ENCODE measurements at places on chromosomes 13 and 19.

DNA sequence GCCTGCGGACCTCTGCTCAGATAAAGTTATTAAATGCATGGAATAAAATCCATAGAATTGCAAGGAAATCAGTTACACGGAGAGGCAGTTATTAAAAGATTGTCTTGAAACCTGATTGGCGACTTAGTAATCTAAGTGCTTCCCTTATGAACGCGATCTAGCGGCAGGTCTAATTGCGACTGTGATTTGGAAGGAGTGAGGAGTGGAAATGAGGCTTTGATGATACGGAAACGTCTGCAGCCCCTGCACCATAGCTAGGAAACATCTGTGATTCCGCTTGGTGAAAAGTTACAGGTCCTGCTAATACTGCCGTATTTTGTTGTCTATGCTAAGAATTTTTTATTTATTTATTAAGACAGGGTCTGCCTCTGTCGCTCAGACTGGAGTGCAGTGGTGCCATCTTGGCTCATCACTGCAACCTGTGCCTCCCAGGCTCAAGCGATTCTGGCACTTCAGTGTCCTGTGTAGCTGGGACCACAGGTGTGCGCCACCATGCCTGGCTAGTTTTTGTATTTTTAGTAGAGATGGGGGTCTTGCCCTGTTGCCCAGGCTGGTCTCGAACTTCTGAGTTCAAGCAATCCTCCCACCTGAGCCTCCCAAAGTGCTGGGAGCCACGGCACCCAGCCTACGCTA is 887 bp downstream of the NDUFS7 start:
- DNase-seq: no peak

- DNase-seq: no peak
Measured at GRCh38 chr13:40192858-40193257, 473.6 kb downstream of the FOXO1 start.

- DNase-seq: no peak
Measured at GRCh38 chr19:55649268-55650125, 1.5 kb downstream of the CCDC106 start.

DNA sequence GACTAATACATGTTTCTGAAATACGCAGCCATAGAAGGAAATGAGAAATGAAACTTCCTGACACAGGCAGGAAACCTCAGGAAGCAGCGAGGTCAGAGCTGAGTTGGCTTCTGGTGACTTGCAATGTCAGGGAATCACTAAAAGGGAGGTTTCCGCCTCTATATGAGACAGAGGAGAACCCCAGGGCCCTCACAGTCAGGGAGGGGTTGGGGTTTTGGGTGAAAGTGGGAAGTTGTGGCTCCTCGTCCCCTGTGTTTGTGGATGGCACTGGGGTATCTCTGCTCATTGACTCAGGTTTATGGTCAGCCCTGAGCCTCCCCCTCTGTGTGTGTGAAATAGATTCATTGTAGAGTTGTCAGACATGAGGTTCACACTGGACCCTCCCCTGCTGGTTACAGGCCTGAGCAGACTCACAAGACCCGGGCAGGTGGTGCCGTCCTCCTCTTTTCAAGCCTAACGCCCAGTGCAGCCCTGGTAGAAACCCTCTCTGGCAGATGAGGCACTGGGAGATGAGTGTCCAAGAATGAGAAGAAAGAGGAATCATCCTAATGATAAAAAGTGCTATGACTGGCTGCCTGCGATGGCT is 5.5 kb upstream of the LILRA6 start:
- DNase-seq: peak; percentile 21

DNA sequence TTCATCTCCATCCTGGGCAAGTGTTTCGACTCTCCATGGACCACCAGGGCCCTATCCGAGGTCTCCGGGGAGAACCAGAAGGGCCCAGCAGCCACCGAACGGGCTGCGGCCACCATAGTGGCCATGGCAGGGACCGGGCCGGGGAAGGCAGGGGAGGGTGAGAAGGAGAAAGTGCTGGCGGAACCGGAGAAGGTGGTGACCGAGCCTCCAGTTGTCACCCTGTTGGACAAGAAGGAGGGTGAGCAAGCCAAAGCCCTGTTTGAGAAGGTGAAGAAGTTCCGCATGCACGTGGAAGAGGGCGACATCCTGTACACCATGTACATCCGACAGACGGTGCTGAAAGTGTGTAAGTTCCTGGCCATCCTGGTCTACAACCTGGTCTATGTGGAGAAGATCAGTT is 4.7 kb upstream of the MAP2K7 start:
- no peak for DNase-seq

- no peak for DNase-seq
Measured at GRCh38 chr19:47511681-47512080, 3.2 kb downstream of the NAPA start.

DNA sequence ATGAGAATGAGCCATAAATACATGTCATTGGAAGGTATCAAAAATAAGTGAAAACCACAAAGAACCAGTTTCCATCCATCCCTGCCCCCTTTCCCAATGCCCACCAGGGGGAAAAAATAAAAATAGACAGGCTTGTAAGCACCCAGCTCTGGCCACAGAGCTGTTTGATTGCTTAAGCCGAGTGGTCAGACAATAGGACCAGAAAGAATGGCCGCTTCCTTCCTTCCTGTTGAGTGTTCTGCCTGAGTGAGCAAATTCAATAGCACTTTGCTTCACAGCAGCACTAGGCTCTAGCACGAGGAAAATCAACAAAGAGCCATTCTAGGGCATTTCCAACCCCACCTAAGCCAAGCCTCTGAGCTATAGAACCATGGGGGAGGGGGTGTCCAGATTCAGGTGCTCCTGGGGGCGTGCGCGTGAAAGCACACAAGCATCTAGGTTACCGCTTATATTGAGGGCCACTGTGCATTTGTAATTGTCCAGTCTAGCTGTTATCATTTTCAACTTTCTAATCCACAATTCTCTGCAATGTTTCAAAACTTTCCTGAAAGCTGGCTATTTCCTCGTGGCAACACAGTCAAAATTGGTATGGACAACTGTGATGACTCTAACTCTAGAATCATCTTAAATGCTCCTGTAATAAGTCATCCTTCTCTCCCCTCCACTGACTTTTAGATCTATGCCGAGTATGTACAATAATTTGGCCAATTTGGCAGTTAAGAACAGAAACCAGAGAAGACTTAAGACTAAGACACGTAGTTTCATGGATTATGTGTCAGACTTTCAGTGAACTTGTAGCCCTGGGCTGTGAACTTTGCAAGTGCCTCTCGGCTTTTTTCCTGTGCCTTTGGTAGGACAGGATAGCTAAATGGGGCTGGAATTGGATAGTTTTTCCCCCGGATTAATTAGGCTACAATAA is 64.3 kb downstream of the SPRY2 start:
- DNase-seq: no peak

DNA sequence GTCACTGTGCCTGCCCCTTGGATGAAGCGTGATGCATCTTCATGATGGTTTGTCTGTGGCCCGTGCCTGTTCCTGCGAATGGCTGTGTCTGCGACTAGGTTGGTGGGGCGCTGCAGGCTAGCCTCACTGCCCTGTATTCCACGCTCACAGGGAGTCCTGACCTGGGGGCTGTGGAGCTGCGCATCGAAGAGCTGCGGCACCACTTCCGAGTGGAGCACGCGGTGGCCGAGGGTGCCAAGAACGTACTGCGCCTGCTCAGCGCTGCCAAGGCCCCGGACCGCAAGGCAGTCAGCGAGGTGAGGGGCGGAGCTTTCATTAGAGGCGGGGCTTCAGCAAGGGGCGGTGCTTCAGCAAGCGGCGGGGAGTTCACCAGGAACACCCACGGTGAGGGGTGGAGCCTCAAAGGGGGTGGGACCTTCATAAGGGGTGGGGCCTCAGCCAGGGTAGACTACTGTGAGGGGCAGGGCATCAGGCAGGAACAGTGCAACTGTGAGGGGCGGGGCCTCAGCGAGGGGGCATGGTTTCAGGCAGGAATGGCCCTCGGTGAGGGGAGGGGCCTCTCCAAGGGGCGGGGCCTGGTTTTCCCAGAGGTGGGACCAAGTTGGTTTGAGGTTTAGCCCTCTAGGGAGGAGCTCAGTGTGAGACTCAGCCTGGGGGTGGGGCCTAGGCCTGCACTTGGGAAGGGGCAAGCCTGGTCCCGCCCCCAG is 17.2 kb downstream of the PKN1 start:
- peak; percentile 75 for DNase-seq

- no peak for DNase-seq
Measured at GRCh38 chr13:20305587-20305986, 73.5 kb upstream of the GJB6 start.

DNA sequence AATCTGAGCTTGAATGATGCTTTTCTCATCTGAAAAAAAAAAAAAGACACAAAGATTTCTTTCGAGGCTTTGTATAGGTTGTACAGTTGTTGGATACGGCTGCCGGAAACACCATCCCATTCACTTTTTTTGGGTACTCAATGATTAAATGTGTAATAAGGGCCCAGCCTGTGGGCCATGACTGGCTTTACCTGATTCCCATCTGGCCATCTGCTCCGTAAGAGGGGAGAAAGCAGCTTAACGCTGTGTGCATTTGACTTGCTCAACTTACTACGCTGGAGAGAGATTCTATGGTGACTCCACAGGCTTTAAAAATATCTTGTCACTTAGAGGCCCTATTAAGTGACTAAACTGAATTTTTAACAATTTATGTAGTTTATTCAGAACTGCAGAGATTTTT is 731 bp downstream of the ZNF558 start:
- DNase-seq: no peak

- no peak for DNase-seq
Measured at GRCh38 chr13:45899406-45899805, 47.9 kb upstream of the SIAH3 start.

DNA sequence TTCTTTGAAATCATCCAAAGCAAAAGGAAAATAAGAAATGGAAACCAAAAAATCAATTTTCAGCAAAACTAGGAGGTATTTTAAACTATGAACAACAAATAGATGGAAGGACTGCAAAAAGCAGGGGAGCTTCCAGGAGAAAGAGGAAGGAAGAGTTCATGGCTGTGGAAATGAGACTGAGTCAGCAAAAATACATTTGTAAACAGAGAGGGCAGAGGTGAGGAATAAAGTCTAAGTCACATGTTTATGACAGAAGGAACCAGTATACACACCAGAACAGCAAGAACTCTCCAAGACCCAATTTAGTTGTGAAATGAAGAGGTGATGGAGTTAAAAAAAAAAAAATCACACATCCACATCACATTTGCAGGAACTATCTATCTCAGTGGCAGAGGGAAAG is 69.6 kb downstream of the RNASEH2B start:
- DNase-seq: no peak

- no peak for DNase-seq
Measured at GRCh38 chr13:113527272-113527958, 36.9 kb upstream of the DCUN1D2 start.

- DNase-seq: no peak
Measured at GRCh38 chr19:42288387-42288786, 13.5 kb upstream of the PRR19 start.

DNA sequence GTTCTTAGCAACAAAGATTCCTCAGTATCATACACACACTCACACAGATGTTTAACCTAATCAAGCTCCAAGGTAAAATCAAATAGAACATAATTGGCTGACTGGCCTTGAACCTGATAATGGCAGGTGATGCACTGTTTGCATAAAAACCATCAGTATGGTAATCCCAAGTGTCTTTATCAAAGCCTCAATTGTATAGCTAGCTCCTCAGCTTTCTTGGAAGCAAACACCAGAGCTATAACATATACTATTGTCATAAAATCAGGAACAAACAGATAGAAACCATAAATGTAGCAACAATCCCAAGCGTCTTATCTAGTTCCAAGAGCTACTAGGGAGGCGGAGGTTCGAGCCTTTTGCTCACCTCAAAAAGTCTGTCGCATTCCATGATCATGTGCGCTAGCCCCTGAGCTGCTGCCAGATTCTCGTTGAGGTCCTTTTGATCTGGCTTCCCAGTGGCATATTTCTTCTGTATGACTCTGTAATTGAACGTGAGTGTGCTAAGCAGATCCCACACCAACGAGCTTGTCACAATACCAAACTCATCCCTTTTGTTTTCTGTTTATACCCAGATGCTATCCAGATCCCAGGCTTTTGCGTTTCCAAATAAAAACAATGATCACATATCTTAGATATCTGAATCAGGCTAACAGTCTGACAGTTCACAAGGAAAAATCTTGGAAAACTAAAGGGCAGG is 95.3 kb downstream of the KL start:
- no peak for DNase-seq

DNA sequence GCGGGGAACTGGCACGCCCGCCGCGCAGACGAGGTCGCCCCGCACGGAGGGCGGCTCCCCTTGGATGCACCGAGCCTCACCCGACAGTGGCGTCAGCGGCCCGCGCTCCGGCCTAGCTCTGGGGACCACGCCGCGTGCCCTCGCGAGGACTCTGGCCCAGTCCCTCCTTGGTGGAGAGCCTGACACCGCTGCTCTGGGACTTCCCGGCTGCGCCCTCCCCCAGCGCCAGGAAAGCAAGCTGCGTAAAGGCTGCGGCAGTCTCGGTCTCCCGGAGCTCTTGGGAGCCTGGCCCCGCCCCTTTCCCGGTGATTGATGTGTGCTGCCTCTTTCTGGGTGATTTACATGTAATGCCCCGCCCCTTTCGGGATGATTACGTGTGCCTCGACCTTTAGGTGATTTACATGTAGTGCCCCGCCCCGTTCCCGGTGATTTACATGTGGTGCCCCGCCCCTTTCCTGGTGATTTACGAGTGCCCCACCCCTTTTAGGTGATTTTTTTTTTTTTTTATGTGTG is at the start of gene LENG9:
Gene LENG9, minus strand, starts transcription at position 248 of the 513 bp plus-strand sequence. CDS start 252 bp downstream, outside the sequence.
- peak; percentile 97 for DNase-seq

- peak; percentile 26 for DNase-seq
Measured at GRCh38 chr13:109869312-109870237, 83.2 kb upstream of the IRS2 start.

- DNase-seq: no peak
Measured at GRCh38 chr19:56884441-56884840, 43.9 kb upstream of the PEG3 start.

DNA sequence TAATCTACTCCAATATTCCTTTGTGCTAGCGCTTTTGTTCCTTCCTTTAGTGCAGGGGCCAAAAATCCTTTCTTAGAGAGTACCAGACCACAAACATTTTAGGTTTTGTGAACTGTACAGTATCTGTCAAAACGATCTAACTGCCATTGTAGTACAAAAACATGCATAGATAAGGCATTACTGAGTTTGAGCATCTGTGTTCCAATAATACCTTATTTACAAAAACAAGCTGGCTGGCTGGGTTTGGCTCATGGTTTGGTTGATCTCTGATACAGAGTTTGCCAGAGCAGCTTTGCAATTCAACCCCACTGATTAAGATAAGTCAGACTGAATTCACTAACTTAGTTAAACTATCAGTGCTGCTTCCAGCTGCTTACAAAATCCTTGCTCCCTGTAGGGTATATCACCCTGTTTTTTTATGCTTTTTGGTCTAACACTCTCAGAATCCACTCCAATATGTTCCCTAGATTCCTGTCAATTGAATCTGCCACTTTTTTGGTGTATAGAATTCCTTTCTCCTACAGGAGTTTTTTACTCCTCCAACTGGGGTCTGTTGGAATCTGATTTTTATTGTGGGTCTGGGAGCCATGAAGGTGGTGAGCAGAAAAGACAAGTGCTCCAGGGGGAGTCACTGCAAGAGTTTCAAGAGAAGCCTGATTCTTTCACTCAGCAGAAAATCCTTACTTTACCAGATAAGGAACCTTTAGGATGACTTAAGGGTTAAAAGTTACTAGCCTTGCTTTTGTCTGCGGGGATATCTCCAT is 1399.4 kb downstream of the EFNB2 start:
- no peak for DNase-seq

- DNase-seq: no peak
Measured at GRCh38 chr13:31267126-31267784, 67.5 kb downstream of the B3GLCT start.

Measured in stimulated activated CD4-positive, alpha-beta T cell treated with anti-CD3 and anti-CD28 coated beads, TNF-alpha, amount 100 ng/mL, for 48 hours (primary cell).